ENCODE measurements at places on chromosomes 11 and 22. TPM values are rescaled to one million over a fixed set of nuclear protein-coding genes. Genes with fewer than 3 reads are reported as not detected.
A peak's percentile ranks its signal among the peaks of the same experiment; 100 is the strongest.

Gene OR5D13
- total RNA-seq: not detected

DNA sequence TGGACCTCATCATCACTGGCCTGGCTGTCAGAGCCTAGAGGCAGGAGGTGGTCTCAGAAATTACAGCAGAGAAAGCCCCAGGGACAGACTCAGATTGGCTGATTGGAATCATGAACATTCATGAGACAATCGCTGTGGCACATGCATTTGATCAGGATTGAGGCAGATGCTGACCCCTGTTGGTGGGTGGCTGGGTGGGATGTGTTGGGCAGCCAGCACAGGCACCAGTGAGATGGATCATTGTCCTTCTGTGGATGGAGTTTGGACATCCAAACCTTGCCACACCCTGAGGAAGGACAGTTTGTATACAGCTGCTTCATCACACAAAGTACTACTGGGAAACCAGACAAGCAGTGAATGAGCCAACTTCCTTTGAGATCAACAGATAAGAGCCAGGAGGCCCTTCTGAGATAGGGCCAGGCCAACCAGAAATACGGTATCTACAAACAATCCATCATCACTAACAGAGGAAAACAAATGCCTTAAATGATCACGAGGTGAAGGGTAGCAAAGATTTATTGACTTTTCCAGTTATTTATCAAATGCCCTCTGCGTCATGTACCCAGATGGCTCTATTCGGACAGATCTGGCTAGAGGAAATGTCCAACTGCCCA is 17.3 kb downstream of the COMMD9 start:
- peak; percentile 80 for DNase-seq

DNA sequence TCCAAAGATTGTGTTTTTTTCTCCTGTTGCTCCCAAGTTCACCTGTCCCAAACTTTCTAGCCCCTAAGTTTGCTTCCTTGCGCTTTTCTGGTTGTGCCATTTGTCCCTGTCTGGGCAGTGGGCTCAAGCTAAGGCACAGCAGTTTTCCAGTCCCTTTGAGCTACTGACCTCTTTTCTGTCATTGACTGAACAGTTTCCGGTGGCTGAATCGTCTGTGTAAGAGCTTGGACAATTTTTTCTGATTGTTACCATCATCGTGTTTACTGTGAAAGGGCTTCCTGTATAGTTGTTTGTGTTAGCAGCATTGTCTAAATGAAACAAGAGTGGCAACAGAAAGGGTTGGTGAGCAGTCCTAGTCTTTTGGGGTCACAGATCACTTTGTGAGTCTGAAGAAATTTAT is 49.8 kb downstream of the BMAL1 start:
- DNase-seq: no peak

- DNase-seq: no peak
These were observed 4.6 kb upstream of the LGALS12 start for GRCh38 chr11:63501236-63501635.

- no peak for DNase-seq
These were observed 125.7 kb upstream of the SNX19 start for GRCh38 chr11:131042041-131042390.

DNA sequence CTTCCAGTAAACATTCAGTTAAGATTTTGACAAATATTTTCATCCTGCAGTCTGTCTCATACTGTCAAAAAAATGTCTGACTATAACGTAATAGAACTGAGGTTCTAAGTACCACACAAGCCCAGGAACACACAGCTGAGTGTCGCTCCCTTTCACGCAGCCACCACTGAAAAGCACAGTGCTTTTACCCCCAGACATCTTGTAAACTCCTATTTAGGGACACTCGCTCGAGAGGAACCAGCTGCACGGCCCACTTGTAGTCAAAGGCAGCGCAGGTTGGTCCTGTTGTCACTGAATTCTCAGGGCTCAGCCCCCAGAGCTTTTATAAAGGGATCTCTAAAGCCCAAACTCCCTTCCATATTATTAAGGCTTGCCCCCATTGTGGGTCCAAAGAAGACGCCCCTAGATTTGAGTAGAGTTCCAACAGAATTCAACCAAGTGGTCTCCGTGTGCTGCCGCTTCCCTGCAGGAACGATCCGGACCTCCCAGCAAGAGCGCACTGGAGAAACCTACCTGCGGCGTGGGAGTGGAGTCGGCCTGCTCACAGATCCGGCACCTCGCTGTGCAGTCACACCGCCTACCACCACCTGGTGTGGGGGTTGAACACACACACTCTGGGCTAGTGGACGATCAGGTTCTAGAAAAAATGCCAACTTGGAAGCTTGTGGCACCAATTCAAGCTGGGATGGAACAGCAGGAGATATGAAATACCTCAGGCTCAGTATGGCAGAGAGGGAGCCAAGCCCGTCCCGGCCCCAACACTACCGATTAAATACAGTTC is 23.4 kb downstream of the ASPHD2 start:
- DNase-seq: no peak

Gene OMP
- not detected for total RNA-seq

Gene CYTH4
- 0.59 TPM for total RNA-seq

DNA sequence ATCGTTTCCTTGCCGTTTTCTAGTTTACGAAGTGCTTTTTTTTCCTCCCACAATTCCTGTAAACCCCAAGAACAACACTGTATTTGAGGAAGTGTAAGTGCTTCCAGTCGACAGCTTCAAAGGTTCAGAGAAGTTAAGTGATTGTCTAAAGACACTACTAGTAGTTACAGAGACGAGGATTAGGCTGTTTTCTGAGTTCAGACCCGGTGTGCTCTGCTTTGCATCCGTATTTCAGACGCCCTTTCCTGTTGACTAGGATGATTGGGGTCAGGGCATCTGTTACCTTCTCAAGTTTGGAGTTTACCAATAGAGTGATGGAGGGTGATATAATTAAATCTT is 430 bp downstream of the CLP1 start:
- DNase-seq: peak; percentile 18
